Stimulated activated CD4-positive, alpha-beta T cell treated with anti-CD3 and anti-CD28 coated beads, Interleukin-4, amount 100 ng/mL, for 1 hour (primary cell): ENCODE measurements at places on chromosomes 12 and 14.

GRCh38 chr14:57479197-57479596, 14.5 kb downstream of the CCDC198 start:
- no peak for DNase-seq

DNA sequence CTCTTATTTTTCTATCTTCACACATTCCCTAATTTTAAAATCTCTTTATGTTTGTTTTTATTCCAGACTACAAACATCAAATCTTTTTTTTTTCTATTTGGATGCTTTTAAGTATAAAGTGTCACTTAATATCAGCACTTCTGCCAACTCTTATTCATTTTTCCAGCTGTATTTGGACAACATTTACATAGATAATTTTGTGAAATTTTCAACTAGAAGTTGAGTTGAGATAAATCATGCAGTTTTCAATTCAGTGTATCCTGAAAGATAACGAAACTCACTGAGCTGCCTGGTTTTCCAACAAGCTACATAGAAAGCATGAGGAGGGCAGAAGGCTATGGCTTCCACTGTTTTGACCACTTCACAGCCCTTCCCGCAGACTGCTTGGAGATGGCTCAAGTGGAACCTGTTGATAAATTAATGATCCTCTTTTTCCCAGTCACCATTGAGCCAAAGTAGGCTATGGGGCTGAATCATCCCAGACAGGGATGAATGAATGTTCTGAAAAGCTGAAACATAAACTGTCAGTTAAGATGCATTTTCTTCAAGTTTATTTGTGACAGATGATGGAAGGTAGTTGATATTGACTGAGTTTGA, 213.9 kb downstream of the RAD51B start:
- no peak for DNase-seq

DNA sequence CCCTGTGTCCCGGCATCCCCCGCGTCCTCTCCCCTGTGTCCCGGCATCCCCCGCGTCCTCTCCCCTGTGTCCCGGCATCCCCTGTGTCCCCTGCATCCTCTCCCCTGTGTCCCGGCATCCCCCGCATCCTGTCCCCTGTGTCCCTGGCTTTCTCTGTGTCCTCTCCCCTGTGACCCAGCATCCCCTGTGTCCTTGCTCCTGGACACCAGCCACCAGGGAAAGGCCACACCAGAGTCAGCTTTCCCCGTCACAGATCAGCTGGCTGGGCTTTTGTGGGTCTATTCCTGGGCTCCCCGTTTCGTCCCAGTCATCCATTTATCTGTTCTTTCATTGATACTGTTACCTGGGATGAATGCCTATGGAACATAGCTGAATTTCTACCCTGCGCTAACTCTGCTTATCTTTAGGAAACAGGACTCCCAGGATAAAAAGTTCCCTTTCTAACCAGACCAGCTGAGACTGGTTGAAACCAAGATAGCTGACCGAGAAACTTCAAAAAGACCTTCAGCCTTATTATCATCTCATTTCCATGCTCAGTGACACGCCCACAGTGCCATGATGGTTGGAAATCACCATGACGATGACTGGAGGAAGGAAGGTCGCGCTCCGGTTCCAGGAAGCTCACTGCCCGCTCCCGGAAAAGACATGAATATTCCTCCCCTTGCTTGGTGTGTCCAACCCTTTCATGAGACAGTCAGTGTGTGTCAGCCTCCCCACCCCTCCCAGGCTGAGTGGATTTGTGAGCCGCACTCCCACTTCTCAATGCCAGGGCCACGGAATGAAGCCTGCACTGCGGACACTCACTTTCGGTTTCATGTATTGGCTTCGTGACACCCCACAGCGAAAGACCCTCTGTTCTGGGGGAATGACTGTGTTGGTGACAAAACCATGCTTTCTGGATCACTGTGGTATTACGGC, 276.4 kb upstream of the SFSWAP start:
- DNase-seq = no peak

- no peak for DNase-seq
Observed at GRCh38 chr14:100031506-100032281, 33.5 kb upstream of the EVL start.

- no peak for DNase-seq
Observed at GRCh38 chr12:30507576-30507975, 188.1 kb downstream of the IPO8 start.

GRCh38 chr14:104133496-104133895, 4.9 kb upstream of the KIF26A start:
- no peak for DNase-seq

- no peak for DNase-seq
Observed at GRCh38 chr14:89955022-89955744, 544 bp upstream of the TDP1 start.

DNA sequence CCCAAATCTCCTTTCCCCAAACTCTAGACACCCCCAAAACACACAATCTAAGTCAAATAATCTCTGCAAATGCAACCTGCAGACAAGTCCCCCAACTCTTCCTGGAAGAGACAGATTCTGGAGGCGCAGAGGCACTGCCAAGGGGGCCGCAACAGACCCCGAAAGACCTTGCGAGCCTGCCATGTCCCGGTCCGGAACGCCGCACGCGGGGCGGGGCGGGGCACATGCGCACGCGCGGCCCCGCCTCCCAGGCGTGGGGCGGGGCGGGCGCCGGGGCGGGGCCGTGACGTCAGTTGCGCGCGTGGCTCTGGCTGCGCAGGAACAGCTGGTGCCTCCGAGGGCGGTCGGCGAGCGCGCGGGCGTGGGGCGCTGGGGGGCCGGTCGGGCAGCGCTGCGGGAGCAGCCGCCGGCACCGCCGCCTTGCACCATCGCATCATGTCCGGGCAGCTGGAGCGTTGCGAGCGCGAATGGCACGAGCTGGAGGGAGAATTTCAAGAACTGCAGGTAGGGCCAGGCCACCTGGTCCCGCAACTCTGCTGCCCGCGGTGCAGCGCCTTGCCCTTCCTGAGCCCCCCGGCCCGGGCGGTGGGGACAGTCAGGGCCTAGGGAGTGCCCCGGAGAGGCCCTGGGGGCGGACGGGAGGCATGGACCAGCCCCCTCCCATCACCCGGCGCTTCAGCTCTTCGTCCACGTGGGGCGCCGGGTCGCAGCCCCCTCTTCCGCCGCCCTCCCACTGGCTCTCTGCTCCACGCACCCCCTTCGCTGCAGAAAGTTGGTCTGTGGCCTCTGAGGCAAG, at the start of gene TMEM120B:
TSS of gene TMEM120B (plus strand) at position 292 of the 796 bp plus-strand sequence. CDS start at position 436, 144 bp downstream.
- peak; percentile 83 for DNase-seq

DNA sequence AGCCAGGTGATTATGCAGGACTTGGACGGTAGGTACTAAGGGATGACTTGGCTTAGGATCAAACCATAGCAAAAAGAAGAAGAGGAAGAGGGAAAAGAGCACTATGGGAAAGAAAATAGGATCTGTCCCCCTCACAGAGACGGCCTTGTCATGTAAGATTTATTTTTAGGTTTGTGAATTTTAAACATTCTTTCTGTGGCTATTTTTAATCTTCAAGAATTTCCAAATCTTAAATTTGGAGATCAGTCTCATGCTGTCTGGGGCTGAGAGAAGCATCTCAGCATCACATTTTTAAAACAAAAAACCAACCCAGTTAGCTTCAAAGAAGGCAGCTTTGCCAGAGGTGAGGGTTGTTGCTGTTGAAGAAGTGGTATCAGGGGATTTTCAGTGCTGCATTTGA, 52.6 kb upstream of the STRN3 start:
- no peak for DNase-seq

DNA sequence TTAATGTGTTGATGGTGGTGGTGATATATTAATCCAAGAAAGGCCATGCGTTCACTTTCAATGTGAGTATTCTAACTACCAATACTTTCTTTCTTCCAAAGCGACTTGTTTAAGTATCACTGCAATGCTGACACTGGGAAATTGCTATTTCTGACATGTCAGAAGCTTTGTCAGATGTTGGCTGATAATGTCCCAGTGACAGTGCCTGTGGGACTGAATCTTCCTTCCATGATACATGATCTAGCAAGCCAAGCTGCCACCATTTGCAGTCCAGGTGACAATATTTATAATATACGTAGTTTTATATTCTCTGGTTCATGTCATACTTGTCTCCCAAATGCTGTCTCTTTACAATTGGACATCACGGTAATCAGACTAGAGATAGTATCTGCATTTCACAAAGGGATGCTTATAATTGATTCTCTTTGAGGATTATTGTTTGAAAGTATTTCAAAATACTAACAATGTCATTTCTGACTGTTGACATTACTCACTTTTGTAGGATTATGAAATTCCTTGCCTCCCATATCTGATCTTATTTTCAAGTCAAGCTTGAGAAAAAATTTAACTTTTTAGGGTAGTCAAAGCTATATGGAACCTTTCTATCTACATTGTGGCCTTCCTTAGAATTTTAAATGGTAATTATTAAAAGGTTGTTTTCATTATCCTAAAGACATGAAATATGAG, 57.3 kb downstream of the KNTC1 start:
- DNase-seq = no peak

GRCh38 chr12:90290980-90291975, 582.6 kb upstream of the ATP2B1 start:
- DNase-seq = no peak

DNA sequence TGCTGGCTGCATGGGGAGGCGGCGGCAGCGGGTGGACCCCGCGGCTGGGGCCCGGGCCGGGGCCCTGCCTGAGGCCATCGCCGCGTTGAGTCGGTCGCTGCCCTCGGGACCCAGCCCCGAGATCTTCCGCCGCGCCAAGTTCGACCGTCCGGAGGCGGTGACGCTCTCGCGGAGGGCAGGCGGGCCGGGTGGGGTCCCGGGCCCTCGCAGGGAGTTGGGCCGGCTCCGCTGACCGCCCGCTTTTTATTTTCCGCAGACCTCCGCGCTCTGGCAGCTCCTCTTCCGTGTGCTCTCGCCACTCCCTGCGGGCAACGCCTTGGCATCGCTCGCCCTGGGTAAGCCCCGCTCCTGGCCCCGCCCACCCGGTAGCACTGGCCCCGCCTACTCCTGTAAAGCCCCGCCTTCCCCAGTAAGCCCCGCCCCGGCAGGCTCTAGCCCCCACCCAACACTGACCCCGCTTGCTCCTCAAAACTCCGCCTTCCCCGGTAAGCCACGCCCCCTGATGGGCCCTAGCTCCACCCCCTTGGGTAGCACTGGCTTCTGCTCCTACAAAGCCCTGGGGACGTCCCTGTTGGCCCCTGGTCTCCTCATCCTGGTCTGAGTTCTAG, 424 bp downstream of the TEDC1 start:
- peak; percentile 84 for DNase-seq

DNA sequence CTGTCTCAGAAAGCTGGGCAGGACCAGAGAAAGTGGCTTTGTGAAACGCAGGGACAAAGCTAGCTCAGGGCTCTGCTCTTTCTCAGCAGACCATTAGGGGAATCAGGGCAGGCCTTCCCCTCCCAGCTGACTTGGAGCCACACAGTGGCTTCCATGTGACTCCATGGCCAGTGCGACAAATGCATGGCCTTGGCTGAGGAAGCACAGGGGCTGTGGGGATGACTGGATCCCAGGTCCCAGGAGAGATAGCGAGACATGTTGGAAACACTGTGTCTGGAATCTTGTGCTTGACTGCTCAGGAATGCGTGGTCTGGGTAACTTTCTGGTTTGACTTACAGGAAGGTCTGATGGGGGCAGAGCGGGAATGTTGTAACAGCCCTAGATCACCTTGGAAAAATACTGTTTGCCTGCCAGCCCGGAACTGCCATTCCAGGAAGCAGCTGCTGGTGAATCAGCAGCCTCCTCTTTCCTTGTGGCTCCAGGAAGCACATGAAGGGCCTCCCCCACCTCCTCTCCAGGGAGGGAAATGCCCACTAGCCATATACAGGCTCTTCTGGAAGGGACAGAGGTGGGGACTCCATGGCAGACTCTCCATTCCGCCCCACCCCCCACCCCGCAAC, 133.5 kb upstream of the HIF1A start:
- no peak for DNase-seq

GRCh38 chr14:75906680-75907280, 75.0 kb downstream of the TGFB3 start:
- DNase-seq = peak; percentile 58

- no peak for DNase-seq
Observed at GRCh38 chr14:92456215-92457015, 57.2 kb upstream of the RIN3 start.

DNA sequence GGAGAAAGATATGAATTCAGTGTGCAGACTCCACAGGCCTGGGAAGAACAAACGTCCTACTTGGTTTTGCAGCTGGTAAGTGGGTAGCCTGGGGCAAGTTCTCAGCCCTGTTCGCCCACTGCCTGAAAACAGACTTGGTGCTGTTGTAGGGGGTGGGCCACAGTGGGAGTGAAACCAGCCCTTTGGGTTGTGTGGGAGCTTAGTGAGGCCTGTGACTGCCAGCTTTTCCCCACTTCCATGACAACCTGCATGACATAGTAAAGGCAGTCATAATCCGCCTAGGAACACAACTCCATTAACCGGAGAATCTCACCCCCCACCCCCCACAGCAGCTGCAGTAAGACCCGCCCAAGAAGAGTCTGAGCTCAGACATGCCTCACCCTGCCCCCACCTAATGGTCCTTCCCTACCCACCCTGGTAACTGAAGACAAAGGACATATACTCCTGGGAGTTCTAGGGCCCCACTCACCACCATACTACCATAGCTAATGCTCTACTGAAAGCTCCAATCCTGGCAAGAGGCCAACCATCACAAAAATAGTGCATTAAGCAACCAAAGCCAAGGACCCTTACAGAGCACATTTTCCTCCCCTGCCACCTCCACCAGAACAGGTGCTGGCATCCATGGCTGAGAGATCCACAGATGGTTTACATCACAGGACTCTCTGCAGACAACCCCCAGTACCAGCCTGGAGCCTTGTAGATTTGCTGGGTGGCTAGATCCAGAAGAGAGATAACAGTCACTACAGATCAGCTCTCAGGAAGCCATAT, 39.8 kb upstream of the LMNTD1 start:
- no peak for DNase-seq

- DNase-seq = no peak
Observed at GRCh38 chr12:112682586-112682985, 109.0 kb upstream of the RPH3A start.

DNA sequence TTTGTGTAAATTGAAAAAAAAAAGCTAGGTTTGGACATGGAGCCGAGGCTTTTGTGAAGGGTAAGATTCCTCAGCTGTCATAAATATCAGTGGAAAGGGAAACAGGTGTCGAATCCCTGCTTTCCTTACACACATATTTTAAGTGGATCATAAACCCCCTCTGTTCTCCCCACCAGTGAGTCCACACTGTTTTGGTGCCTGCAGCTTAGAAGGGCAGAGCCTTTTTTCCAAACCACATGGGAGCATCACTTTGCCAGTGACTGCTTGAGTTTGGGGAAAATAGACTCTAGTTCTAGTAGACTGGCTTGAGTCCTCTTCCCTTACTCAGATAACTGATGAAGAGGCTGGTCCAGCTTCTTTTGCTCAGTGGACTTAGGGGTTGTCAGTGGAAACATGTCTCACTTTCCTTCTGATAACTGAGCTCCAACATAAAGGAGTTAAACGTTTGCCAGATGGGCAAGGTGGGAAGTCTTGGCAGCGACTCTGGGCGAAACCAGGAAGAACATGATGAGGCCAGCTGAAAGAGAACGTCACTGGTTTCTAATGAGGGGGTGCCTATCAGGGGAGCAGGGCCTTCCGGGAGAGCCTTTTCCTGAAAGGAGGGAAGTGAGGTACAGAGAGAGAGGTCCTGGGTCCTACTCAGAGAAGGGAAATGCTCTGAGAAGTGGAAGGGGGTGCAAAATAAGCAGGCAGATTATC, 168.1 kb upstream of the PARP11 start:
- DNase-seq = no peak

- DNase-seq = peak; percentile 62
Observed at GRCh38 chr14:105168496-105168978, at the start of gene JAG2. Gene JAG2 (minus strand): TSS chr14:105168776. CDS start chr14:105168420, 356 bp downstream.
